ENCODE measurements at places on chromosomes 12 and 14.

- no peaks in the 10 kb centered on the region for H3K27me3 ChIP-seq
- no peaks in the 10 kb centered on the region for H3K36me3 ChIP-seq
- 0 out of 2 replicates have a peak, but pooled peaks cover 1% of the 10 kb centered on the region for H3K4me1 ChIP-seq
- no peak for DNase-seq
These were observed 69.2 kb downstream of the NOVA1 start for GRCh38 chr14:26528415-26529182.

DNA sequence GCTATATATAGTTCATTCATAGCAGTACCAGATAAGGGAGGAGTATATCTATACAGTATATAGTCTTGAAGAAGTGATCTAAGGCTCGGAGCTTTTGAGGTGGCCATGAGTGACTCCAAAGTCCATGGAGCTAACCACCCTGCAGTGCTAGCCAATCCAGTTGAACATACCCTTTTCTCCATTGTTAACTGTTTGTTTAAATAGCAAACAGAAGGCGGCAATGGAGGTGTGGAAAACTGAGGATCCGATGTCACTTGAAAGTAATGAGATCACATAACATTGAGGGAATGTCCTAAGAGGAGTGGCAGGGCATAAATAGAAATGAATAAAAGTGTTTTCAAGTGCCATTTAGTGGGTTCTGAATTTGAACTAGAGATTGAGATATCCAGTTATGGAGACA lies 12.4 kb upstream of the SNAPC1 start:
- H3K27ac ChIP-seq = peak overlapping the region; percentile 48
- H3K36me3 ChIP-seq = peaks cover 25% of the 10 kb centered on the region
- H3K27me3 ChIP-seq = no peaks in the 10 kb centered on the region
- H3K4me3 ChIP-seq = peak overlapping the region; percentile 48
- H3K4me1 ChIP-seq = peaks cover 22% of the 10 kb centered on the region

DNA sequence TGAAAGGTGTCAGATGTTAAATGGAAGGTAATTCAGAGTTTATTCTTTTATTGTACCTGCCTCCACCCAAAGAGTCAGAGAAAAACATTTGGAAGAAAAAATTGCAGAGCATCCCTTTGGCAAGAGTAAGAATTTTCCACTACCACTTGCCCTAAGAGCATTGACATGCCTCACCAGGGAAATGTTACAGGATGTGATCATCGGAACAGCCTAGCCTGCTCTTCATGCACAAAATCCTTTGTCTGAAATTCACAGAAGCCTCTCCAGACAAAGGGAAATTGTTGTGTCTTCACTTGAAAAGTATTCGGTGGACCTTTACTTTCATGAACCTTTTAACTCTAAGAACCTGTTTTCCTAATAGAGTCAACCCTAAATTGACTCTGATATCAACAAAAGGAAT lies 36.9 kb downstream of the ATP2A2 start:
- 0 out of 2 replicates have a peak overlapping the region, but pooled peaks have one; percentile 13 for H3K27ac ChIP-seq
- no peak for DNase-seq
- H3K4me3 ChIP-seq = no peak overlapping the region
- peaks cover 6% of the 10 kb centered on the region for H3K36me3 ChIP-seq
- no peaks in the 10 kb centered on the region for H3K4me1 ChIP-seq

DNA sequence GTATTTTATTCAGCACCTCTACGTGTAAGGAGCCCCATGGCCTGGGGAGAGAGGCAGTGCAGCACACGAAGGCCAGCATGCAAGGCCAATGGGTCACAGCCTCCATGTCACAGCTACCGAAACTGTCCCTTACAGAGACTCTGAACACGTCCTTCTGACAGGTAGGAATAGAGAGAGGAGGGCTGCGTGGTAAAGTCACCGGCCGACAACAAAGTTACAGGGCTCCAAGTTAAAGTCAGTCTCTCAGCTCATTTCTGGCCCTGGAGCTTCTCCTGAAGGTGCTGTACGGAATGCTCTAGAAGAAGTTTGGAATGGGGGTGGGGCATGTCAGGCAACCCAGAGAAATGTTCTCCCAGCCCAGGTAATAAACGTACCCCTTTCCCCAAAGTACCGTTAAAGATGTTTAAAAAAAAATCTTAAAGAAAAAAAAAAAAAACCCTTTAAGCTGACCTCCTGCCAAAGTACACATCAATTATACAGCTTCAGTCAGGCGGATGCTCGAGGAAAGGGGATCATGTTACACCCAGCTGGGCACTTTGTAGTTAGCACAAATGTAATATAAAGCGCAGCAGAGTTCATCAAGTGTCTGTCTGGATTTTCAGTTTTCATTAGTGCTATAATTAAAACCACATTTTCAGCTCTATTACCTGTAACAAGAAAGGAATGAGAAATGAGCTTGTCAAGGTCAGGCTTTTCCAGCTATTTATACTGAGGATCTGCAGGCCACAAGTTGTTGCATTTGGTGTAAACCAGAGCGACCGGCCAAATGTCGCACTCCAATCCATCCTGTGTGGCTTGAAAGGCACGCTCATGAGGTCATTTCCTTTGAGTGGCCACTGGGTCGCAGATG lies 53.3 kb upstream of the CDKN3 start:
- no peak overlapping the region for H3K27ac ChIP-seq
- peaks cover 21% of the 10 kb centered on the region for H3K4me1 ChIP-seq
- no peak for DNase-seq
- H3K4me3 ChIP-seq = no peak overlapping the region

DNA sequence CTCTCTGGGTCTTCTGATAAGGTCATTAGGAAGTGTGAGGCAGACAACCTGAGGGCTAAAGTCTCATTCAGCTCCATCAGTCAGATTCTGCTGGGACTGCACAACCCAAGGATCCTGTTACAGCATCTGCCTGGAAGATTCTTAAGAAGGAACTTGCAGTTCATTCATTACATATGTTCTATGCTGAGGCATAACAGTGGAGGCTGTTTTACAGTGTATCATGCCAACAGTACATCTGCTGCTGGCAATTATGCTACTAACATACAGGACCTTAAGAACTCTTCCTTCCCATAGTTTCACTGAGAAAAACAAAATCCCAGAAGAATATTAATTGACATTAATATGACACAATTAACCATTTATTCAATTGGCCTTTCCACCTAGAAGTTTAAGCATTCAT lies 968.6 kb downstream of the DIO2 start:
- H3K4me1 ChIP-seq = no peaks in the 10 kb centered on the region
- H3K36me3 ChIP-seq = no peaks in the 10 kb centered on the region
- no peak overlapping the region for H3K4me3 ChIP-seq
- no peaks in the 10 kb centered on the region for H3K27me3 ChIP-seq
- no peak for DNase-seq
- H3K27ac ChIP-seq = no peak overlapping the region

DNA sequence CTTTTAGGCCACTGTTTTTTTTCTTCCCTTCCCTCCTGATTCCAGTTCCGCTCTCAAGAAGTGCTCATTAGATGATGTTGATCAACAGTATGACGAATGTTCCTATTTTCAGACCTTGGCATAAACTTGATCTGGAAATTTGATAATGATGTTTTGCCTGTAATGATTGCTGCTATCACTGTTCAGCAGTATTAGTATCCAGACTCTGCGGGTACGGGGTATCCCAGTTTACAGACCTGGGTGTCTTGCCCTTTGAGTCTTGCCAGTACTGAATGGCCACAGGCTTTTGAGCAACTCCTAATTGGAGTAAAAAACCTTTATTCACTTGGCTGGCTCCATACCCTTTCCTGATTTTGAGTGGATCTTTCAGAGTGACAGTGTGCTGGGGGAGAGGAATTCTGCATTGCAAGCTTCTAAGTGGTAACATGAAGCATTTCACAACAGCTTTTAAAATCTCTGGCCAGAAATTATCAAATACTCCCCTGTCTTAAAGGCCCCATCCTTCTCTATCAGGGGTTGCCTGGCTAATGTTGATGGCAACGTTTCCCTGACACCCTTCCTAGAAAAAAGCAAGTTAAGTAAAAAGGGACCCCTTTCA lies 5.9 kb upstream of the ASB8 start:
- no peak for DNase-seq
- no peaks in the 10 kb centered on the region for H3K36me3 ChIP-seq
- no peaks in the 10 kb centered on the region for H3K4me1 ChIP-seq
- no peak overlapping the region for H3K4me3 ChIP-seq
- H3K27me3 ChIP-seq = no peaks in the 10 kb centered on the region

Measured in GM23338 (cell line).